ENCODE measurements at places on chromosomes 6 and 20.

DNA sequence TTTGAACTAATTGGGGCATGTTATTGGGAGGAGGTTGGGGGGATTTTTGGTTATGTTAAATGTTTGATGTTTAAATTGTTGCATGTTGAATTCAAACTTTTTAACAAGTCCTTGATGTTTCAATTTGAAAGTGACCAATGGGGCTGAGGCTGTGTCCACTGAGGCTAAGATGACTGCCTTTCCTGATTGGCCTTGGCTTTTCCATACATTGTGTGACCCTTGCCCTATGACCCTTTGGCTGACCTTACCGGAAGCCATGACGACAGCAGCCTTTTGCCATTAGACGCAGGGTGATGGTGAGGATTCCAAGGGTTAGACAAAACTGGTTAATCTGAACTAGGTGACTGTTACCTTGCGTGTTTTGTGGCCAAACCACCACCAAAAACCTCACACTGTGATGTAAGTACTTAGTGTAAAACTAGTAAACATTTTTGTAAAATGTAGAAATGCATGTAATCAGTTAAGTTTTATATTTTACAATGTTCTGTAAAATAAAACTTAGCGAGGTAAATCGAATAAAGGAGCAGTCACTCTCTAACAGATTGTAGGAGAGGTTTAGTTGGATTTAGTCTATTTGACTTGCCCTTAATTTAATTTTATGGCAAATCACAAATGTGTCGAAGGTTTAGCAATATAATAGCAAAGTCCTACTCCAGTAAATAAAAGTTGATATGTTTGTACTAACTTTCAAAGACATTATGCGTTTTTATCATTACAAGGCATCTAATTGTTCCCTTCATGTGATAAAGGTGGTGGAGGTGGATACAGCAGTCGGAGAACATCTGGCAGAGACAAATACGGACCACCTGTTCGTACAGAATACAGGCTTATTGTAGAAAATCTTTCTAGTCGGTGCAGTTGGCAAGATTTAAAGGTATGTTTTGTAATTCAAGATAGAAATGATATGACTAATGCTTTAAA is 1.6 kb downstream of the SRSF6 start:
- no peak for DNase-seq

GRCh38 chr20:17024513-17025119 is 202.2 kb upstream of the PCSK2 start:
- peak; percentile 35 for DNase-seq

DNA sequence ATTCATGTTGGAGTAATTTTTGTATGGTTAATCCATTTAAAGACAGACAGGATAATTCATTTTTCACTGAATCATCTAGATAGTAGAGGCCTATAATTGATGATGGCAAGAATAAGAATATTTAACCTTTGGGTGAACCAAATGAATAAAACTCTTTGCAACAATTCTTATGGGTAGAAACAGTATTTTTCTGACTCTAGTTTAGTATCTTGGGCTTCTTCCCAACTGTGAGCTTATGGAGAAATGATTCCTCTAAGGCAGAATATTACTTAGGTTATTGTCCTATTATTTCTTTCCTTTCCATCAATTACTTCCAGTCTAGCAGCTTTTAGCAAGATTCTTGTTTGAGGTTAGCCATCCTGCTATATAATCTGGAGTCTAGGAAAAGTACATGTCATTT is 734.9 kb upstream of the FLRT3 start:
- no peak for DNase-seq

GRCh38 chr6:53822401-53823125 is 27.8 kb downstream of the LRRC1 start:
- DNase-seq: no peak

DNA sequence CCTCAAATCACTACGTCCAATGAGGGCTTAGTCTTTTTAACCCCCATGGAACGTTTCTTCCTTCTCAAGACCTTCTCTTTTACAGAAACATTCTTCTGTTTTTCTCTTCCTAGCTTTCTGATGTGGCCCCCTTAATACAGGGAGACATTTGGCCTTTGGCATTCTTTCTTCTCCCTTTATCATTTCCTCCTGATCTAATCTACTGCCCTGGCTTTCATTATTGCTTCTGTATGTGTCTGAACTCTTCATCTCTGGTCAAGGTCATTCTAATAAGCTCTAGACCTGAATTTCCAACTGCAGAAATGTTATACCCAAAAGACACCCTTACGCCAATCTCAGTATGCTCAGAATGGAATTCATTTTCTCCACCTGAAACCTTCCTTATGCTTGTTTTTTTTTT is 18.4 kb upstream of the LAMA4 start:
- no peak for DNase-seq

- DNase-seq: no peak
Observed at GRCh38 chr6:170545405-170545804, 7.7 kb downstream of the PSMB1 start.

- DNase-seq: no peak
Observed at GRCh38 chr6:44335631-44336030, 6.8 kb upstream of the SPATS1 start.

- no peak for DNase-seq
Observed at GRCh38 chr20:40757087-40757486, 68.1 kb upstream of the MAFB start.

- DNase-seq: no peak
Observed at GRCh38 chr6:37192666-37193065, 22.7 kb downstream of the PIM1 start.

DNA sequence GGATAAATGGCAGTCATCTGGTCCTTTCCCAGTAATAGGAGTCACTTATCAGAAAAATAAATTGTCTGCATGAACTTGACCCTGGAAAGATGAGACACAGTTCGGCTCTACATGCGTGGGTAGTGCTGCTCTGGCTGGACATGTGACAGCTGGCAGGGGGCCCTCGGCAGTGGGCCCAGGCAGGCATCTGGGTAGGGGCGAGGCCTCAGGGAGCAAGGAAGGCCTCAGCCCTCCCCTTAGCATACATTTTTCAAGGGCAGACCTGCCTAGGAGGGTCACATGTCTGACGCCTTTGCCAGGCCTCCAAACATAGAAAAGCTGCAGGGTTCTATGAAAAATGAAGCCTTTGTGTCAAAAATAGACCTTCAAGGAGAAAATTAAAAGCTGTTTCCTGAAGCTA is 12.8 kb upstream of the ILRUN start:
- DNase-seq: no peak

DNA sequence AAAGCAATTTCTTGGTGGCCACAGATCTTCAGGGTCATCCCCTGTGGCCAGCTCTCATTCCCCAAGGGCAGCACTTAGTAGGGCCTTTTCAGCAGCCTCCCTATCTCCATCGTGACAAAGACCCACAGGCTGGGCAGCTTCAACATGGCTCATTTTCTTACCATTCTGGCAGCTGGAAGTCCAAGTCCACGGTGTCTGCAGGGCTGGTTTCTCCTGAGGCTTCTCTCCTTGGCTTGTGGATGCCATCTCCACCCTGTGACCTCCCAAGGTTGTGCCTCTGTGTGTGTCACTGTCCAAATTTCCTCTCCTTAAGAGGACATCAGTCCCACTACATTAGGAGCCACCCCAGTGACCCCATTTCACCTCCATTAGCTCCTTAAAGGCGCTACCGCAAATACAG is 161.7 kb downstream of the CDH4 start:
- no peak for DNase-seq

- DNase-seq: no peak
Observed at GRCh38 chr6:111721753-111722154, 116.1 kb upstream of the TRAF3IP2 start.

GRCh38 chr6:35507221-35507620 is 5.5 kb downstream of the TULP1 start:
- DNase-seq: no peak

DNA sequence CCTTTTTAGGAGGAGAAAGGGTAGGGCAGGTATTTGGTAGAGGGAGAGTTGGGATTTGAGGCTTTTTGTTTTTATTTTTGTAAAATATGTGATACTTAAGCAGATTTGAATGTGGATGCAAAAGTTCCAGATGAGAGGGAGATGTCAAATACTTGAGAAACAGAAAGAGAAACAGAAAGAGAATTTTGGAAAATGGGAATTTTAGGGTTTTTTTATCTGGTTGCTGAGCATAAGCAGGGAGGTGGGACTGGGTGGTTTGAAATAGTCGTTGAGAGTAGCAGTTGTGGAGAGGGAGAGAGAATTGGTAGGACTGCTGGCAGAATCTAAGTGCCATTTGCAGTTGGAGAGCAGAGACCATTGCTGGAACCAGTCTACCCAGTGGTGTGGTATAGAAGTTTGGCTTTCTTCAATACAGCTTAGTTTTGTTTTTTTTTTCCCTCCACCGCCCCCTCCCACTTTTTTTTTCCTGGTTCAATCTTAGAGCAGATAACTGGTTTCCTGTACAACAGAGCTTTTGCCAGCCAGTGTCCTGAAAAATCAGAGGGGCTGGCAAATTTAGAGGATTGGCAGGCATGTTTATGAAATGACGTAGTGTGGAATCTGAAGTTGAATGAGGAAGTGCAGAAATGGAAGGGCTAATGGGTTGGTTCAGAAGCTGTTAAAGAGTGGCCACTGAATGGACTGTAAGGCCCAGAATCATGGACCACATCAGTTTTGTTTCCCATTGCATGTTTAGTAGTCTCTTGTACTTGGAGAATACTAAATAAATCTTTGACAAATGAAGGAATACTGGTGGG is 68.7 kb downstream of the ATRN start:
- DNase-seq: no peak

DNA sequence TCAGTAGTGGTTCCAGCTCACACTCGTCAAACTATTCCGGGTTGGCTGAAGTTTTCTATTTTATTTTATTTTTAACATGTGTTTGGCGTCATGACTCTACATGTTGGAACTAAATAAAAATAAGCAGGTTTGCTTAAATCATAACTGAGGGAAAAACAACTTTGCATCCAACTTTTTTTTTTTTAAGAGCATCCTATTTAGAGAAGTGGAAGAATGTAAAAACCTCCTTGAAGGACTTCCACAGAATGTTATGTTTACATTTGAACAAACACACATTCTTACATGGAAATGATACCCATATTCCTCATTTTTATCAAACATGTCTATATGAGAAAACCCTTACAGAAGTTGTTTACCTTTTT is 659 bp downstream of the PRDM1 start:
- no peak for DNase-seq

- DNase-seq: no peak
Observed at GRCh38 chr6:4125933-4126864, 9.2 kb downstream of the ECI2 start.

DNA sequence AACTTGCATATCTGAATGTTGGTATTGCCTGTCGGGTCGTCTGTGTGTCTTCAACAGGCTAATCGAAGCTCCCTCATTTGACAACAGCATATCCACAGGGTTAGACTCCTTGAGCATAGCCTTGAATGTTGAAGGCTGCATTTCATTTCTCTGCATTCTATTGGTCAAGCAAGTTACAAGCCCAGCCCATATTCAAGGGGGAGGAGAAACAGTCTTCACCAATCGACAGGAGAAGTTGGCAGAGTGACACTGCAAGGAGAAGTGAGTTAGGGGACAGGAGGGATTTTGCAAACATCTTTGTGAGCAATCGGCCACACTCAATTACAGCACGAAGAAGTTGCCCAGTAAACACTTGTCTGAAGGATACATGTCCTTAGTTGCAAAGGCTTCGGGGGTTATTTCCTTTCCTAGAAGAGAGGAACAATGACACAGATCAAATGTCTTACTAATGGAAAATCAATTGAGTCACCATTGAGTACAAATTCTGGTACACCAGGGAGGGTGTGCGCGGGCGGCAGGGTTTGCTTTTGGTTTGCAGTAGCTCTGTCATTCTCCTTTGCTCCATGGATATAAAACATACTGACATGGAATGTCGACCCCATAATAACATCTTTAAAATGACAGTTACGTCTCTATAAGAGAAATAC is 60.6 kb upstream of the NT5E start:
- DNase-seq: no peak

DNA sequence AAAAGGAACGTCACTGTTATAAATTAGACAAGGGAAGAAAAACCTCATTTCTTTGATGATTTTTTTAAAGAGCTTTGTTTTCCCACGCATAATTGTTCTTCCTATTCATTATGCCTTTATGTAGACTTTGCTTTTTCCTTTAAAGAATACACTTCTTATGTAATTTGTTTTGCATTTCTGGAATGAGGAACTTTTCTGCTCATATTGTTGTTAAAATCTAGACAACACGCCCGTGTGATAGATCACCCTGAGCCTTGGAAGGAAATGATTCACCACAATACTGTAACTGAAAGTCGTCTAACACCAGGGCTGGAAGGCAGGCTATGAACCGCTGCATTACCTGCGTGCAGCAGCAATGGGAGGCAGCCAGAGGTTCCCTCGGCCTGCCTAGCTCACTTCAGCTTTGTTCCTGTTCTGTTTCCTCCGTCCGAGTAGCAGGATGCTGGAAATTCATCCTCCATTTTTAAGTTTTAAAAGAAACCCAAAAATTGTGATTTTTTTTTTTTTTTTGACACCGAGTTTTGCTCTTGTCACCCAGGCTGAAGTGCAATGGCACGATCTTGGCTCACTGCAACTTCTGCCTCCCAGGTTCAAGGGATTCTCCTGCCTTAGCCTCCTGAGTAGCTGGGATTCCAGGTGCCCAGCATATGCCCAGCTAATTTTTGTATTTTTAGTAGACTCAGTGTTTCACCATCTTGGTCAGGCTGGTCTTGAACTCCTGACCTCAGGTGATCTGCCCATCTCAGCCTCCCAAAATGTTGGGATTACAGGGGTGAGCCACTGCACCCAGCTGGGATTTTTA is 49.6 kb upstream of the ZNF217 start:
- no peak for DNase-seq

DNA sequence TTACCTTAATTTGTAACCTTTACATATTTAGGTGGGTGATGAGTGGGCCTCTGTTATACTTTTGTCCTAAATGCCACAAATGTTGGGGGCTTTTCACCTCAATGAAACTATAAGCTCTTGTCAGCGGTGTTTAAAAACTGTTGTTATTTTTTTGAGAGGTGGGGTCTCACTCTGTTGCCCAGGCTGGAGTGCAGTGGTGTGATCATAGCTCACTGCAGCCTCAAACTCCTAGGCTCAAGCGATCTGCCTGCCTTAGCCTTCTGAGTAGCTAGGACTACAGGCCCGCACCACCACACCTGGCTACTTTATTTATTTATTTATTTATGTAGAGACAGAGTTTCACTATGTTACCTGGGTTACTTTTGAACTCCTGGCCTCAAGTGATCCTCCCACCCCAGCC is 66.7 kb downstream of the ZDHHC14 start:
- DNase-seq: no peak
